ENCODE measurements at places on chromosomes 7 and 10.
A peak's percentile ranks its signal among the peaks of the same experiment; 100 is the strongest.

GRCh38 chr10:58014436-58014835 is 253.3 kb downstream of the IPMK start:
- DNase-seq, result no peak

DNA sequence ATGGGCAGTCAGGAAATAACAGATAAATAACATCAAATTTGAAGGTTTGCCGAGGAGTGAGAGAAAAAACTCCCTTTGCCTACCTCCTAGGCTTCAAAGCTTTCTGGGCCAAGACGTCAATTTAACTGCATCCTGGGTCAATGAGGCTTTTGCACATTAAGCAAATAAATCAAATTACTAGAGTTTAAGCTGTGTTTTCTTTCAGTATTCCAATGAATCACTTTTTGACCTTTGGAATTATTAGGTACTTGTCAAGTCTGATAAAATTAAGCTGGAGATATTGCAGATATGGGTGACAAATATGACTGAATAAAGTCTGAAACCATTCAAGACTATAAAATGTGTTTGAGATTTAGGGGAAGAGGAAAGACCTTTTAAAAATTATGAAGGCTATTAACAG is 22.2 kb downstream of the GLUD1 start:
- DNase-seq, result no peak

DNA sequence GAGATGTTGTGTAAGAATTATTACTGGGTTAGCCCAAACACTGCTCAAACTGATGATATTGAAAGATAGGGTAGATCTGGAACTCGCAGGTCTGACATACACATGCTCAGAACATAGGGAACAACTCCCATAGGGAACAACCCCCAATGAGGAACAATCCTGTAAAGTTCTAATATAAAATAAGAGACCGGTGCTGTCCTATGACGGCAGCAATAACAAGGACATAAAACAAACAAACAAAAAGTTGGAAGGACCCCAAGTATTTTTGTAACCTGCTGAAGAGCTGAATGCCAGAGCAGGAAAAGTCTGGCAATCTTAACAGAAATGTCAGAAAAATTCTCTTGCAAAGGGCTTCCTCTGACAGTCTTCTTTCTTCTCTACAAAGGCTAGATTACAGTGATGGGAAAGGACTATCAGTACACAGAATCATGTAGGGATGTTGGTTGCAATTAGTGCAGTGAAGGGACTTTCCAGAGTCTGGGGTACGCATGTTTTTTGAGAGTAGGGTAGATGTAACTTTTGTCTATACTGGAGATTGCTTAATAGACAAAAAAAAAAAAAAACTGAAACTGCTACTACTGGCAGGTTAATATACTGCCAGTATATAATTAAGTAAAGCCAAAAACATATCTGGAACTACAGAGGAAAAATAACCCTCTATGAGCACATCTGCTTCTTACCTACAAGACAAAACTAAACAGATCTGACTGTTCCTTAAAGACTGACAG is 35.5 kb downstream of the IDE start:
- no peak for DNase-seq

DNA sequence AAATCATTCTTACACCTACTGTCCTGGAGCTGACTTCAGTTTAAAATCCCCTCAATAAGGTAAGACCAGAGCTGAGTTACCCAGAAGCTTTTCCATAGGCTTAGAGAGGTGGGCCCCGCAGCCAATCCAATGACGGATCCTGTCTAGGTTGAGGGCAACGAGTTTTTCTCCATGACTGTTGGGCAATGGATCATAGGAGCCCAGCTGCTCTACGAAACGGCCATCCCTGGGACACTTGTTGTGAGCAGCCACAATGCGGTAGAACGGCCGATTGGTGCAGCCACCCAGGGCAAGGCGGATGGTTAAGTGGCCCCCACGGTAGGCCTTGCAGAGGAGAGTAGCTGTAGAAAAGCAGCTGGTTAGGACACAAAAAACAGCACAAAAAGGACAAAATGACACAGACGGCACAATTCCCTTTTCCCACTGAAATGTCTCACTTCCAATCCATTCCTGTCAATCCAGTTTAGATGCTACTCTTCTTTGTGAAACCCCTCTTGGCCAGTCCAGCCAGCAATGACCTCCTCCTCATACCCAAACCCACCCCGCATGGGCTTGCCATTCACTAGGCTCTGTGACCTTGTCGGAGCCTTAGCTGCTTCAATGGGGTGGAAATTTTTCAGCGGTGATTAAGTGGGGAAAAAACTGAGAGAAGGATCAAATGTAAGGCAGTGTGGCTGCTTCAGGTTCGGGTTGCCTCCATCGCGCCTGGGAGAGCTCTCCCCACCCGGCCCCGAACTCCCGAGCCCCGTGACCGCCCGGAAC is 580 bp downstream of the MRPS16 start:
- no peak for DNase-seq

DNA sequence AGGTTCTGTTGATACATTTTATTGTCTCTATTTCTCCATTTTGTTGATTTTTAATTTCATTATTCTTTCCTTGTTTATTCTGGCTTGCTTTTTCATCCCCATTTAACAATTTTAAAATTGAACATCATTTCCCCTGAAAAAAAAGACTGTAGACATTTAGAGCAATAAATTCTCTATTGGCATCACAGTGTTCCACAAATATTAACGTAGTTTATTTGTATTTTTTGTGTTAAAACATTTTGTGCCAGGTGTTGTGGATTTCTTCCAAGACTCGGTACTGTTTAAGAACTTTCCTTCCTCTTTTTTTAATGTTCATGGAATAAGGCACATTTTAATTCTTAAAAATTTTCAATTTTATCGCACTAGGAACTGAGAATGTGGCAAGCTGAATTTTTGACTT is 156.1 kb upstream of the NPY start:
- no peak for DNase-seq

GRCh38 chr10:73786512-73786885 is 1.1 kb downstream of the ZSWIM8 start:
- DNase-seq, result no peak

DNA sequence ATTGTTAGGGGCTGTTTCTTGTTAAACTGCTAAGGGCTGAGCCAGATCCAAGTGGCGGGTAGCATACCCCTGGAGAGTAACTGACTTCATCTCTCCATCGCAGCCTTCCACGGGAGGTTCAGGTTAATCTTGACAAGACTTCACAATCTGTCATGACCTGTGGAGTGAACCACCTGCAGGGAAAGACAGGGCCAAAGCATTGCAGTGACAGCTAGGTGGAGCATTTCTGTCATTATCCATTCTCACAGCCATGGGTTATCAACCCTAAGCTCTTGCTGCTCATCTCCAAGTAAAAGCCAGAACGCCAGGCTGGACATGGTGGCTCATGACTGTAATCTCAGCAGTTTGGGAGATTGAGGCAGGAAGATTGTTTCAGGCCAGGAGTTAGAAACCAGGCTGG is 17.2 kb downstream of the ABCC2 start:
- DNase-seq, result no peak

- no peak for DNase-seq
These were observed 38.2 kb downstream of the MKLN1 start for GRCh38 chr7:131365838-131366237.

DNA sequence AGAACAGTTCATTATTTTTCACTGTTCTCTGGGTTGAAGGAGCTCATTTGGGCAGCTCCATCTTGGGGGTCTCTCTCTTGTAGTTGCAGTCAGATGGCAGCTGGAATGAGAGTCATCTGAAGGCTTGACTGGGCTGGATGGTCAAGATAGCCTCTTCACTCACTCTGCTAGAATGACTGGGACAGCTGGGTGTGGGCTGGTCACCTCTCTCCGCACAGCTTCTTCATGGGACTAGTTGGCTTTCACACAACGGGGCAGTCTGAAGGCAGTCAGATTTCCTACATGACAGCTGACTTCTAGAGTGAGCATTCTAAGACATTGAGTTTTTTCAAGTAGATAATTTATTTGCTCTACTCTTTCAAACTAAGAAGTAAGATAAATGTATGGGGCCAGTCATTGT is 13.1 kb downstream of the PLEKHA1 start:
- DNase-seq, result no peak

DNA sequence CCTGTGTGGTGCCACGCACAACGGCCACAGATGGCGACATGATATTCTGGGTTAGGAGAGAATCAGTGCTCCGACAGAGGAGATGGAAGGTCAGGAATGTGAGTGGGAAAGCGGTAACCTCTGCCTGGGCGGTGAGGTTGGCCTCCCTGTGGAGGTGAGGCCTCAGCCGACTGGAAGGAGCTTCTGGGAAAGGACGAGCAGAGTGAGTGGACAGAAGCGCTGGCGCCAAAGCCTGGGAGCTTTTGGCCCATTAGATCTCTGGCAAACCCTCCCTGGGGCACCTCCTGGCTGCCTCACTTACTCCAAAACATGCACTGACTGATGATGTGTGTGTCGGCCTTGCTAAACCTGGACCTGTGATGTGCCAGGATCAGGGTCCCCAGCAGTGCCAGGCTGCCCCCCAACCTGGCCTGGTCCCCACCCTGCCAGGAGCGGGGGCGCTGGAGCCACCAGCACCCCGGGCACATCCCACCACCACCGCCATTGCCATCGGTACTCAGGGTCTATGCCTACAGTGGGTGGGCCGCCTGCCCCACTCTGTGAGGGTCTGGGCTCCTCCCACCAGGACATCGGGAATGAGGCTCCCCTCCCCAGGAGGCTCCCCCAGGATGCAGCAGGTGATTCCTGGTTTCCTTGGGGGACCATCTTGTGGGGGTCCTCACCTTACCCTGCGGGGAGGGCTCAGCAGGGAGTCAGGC is 51.0 kb downstream of the RASGEF1A start:
- DNase-seq, result peak; percentile 2

- no peak for DNase-seq
These were observed 36.9 kb downstream of the AKR1B1 start for GRCh38 chr7:134422008-134422407.

GRCh38 chr10:62681211-62681940 is 123.1 kb upstream of the ADO start:
- DNase-seq, result no peak

DNA sequence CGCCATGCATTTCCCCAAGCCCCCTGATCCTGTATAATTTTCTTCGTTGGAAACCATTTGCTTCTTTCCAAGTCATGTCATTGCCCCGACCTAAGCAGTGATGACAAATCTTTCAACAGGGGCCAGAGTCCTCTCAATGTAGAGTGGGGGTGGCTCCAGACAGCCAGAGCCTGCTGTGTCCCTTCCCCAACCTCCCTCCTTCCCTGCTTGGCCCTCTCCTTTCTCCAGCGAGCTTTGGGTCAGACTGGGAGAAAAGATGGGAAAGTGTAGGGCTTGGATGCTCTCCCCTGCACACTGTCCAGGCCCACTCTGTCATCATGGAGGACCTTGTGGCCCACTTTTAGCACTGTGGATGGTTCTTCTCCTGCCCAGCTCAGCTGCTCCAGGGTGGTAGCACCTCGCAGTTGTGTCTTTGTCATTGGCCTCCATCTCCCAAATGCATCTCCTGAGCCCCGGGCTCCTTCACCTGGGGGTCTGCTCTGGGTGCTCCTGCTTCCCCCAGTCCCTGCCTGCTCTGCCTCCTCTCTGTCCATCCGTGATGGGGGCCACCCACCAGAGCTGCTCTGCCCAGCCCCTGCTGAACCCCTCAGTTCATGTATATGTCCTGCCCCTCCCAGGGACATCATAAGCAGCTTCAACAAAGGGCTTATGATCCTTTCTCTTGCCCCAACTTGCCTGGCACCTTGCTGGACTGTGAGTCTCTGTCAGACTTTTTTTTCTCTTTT is 37.5 kb downstream of the BTBD16 start:
- no peak for DNase-seq
